ENCODE measurements at places on chromosomes 16 and 17.

DNA sequence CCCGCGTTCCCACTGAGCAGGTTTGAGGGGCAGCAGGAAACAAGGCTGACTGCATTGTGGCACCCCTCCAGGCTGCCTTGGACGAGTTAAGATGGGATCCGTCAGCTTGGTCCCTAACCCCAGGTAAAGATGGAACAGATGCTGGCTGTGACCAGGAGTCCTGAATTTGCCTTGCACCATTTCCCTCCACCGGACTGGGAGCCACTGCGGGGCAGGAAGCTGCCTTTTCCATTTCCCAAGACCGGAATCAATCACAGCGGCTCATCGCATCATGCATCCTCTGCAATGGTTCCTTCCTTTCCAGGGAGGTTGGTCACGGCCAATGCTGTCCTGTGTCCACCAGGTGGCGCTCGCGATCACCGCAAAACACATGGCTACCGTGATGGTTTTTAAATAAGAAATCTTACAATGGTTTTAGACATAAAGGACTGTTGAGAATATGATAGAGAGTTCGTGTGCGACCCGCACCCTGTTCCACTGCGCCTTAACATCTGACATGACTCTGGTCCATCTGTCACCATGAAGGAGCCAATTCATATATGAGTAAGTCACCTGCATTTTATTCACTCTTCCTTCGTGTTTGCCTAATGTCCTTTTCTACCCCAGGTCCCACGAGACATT lies 6.8 kb upstream of the MEAK7 start:
- DNase-seq, result peak; percentile 67

DNA sequence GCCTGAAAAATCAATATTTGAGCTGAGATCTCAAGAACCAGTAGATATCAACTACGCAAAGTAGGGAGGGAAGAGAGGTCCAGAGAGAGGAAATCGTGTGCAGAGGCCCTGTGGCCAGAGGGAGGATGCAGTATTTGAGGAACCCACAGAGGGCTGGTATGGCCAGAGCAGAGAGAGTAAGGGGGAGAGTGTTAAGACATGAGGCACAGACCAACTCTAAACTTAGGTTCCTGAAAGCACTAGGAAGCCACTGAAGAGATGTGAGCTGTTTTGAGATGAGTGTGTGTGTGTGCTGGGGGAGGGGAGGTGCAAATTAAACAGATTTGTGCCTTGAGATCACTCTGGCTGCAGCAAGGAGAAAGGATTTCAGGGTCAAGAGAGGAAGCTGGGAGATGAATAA lies 10.9 kb downstream of the SLC13A2 start:
- DNase-seq, result no peak

- no peak for DNase-seq
Measured at GRCh38 chr17:34644941-34645550, 65.7 kb downstream of the TMEM132E start.

DNA sequence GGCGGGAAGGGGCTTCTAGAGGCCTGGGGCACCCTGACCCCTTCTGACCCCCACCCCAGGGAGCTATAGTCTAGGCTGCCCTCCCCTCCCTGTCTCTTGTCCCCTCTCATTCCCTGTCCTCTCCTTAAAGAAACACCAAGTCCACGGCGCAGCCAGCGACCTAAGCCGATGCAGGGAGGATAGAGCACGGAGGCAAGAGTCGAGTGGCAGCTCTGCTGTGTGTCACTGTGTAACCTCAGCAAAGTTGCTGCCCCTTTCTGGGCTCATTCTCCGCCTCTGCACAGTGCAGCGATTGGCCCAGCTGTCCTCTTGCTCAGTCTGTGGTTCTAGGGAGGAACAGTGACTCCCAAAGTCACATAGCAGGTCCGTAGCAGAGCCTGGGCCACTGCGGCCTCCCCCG lies 36.5 kb upstream of the SBK1 start:
- DNase-seq, result no peak

DNA sequence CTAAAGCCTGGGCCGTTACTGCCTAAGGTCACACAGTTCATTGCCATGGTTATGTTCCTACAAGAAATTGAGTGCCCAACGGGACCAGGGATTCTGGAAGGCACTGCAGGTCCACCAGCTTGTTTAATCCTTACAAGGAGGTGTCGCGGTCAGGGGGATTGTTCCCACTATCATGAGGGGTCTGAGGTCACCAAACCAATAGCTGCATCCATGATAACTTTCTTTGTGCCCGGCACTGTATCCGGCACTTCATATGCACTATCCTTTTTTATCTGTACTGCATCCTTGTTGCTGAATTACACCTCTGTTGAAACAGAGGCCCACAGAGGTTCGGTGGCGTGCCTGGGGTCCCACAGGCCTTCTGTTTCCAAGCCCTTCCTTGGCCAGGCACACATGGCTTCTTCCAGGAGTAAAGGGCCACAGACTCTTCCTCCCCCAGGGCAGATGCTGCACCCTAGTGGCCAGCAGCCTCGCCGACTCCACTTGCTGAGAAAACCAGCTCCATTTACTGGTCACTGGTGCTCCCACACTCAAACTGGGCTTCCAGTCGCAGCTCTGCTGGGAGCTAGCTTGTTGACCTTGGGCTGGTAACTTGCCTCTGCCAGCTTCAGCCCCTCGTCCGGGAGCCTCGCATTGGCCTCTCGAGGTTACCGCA lies 82.0 kb upstream of the PLCG2 start:
- peak; percentile 55 for DNase-seq

DNA sequence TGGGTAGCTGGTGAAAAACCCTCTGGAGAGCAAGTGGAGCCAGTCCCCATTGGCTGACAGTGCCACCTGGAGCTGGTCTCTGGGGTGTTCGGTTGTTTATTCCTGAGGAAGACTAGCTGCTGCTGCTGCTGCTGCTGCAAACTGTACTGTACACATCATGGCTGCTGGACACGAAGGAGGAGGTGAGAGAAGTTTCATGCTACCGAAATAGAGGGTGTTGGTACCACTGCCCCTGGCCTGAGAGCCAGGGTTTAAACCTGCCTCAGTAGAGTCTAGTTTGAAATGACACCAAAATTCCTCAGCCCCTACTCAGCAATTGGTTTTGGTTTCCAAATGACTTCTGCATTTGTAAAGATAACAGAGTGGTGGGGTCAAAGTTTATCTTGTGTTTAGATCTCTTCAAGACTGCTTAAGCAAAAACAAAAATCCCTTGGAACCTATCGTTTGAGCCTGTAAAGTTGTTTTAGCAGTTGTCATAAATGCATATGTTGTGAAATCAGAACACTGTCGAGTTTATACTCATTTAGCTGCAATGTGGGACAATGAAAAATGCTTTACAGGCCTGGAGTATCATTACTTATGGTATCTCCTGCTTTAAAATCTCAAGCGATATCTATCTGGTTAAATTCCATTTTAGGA lies 40.8 kb downstream of the CYB5B start:
- DNase-seq, result no peak

- DNase-seq, result no peak
Measured at GRCh38 chr17:41676058-41676419, 12.6 kb upstream of the EIF1 start.

DNA sequence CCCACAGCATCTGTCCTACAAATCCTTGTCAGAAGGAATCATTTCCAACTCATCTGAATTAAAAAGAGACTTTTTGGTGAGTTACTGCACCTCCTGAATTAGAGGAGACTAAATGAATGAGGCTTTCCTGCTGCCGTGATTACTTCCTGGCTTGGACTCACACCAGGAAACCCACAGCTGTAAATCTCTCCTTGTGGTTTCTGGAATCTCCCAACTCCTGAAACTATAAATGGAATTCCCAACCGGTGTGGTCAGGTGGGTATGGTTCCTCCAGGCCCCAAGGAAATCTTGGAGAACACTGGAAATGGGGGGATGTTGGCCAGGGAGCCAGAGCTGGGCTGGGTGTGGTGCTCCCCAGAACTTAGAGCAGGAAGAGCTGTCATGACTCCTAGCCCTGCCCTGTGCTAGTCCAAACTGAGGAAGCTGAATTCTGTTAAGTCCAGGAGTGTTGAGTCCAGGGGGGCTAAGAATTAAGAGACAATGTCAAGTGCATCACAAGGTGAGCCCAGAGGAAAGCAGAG lies 216.4 kb downstream of the GSG1L start:
- DNase-seq, result no peak

- DNase-seq, result no peak
Measured at GRCh38 chr16:85849388-85849787, 49.6 kb upstream of the IRF8 start.

DNA sequence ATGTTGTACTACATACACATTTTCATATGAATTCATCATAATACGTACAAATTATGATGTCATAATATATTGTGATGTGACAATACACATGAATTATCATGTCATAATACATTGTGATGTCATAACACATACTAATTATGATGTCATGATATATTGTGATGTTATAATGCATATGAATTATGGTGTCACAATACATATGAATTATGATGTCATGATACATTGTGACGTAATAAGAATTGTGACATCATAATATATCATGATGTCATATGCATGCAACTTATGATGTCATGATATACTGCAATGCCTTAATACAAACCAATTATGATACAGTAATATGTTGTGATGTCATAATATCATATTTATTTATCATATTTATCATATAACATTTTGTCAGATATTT lies 2074.3 kb downstream of the TP53TG3F start:
- no peak for DNase-seq

DNA sequence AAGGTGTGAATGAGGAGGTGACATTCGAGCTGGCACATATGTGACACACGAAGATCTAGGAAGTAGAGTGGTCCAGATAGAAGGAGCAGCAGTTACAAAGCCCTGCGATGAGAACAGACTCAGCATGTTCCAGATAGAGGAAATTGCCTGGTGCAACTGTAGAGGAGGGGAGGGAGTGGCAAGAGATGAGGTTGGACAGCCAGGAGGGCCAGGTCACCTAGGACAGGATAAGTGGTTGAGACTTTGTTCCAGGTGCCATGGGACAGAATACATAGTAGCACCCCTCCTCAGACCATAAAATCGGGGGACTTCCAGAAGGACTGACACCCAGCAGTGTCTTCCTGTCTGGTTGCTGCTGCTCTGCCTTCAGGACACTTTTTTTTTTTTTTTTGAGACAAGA lies 11.0 kb upstream of the CENPT start:
- no peak for DNase-seq
